ENCODE measurements at places on chromosomes 1 and 21.

DNA sequence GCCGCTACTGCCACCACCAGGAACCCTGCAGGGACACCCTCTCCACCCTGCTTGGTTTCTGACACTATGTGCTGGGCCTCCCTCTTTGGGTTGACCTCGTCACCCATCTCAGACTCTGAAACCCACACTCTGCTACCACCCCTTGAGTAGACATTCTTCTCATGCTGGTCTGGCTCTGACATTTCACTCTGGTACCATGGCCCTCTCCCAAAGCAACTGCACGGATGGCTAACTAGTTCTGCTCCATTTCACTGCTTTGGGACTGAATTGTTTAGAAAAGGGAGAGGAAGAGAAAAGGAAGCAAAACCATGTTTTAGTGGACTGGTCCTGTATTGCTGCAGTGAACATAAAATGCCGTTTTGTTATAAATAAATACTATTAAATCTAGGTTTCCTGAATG is 137.8 kb downstream of the KCNK2 start:
- no peak for DNase-seq

GRCh38 chr1:41353744-41354143 is 7.5 kb upstream of the FOXO6 start:
- peak; percentile 51 for DNase-seq

DNA sequence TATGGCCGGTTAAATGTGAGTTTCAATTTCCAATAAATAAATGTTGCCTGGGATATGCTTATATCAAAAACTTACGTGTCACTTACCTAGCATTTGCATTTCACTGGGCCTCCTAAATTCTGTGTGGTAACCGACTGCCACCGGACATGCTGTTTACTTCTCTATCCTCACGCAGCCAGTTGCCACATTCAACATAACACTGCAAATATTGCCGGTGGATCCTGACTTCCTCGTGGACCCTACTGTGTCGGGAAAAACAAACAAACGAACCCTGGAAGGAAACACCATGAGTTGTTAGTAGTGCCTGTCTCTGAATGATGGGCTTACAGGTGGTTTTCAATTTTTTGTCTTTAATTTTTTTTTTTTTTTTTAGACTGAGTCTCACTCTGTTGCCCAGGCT is 54.1 kb downstream of the RIPK4 start:
- no peak for DNase-seq

DNA sequence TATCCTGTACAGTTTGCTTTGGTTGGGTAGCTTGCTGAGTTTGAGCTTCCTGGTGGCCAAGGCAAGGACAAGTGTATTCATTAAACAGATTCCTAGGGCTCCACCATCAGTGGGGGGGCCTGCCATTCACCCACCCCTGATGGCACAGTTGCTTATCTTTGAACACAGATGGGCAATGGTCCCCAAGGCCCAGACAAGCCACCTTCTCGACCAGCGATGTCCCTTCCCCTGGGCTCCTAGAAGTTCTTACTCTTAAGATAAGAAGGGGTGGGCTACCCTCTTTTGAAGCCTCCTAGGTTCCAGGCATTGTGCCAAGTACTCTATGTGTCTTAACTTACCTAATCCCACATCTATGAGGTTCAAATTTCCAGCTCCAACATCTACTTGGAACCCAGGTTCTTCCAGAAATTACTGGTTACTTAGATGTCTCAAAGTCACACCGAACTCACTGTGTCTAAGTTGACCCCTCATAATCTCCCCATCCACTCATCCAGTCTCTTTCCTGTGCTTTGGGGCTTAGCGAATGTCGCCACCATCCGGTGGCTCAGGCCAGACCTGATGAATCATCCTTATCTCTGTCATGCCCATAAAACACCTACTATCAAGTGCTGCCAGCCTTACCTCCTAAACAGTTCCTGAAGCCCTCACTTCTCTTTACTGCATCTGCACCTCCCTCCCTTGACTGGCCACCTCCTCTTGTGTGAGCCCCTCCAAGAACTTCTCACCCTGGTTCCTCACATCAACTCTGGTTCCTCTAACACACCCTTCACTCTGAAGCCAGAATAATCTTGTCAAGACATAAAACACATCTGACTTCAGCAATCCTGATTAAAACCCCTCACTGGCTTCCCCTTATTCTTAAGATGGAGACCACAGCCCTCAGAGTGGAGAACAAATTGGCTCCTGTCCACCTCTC is 50.1 kb downstream of the KLHDC7A start:
- peak; percentile 81 for DNase-seq

GRCh38 chr1:82593561-82593960 is 792.8 kb downstream of the ADGRL2 start:
- no peak for DNase-seq

Data from endodermal cell (in vitro differentiated cells).